Activated naive CD8-positive, alpha-beta T cell treated with anti-CD3 and anti-CD28 coated beads for 36 hours (primary cell): ENCODE measurements at places on chromosomes 5 and 9.

DNA sequence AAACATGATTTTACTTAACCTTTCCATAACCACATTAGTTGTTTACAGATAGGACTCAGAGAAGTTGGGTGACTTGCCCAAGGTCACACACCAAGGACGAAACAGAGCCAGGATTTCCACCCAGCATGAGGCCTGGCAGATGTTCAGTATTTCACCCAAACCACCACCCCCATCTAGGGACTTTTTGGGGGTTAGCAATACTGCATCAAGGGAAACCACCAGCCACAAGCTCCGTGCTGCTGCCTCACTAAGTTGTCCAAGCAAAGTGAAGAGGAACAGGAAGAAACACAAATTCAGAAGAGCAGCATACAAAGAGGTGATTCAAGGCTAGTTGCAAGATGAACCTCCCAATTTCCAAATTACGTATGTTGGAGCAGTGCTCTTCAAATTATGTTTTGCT is 219.6 kb upstream of the RORB start:
- DNase-seq = peak; percentile 21

DNA sequence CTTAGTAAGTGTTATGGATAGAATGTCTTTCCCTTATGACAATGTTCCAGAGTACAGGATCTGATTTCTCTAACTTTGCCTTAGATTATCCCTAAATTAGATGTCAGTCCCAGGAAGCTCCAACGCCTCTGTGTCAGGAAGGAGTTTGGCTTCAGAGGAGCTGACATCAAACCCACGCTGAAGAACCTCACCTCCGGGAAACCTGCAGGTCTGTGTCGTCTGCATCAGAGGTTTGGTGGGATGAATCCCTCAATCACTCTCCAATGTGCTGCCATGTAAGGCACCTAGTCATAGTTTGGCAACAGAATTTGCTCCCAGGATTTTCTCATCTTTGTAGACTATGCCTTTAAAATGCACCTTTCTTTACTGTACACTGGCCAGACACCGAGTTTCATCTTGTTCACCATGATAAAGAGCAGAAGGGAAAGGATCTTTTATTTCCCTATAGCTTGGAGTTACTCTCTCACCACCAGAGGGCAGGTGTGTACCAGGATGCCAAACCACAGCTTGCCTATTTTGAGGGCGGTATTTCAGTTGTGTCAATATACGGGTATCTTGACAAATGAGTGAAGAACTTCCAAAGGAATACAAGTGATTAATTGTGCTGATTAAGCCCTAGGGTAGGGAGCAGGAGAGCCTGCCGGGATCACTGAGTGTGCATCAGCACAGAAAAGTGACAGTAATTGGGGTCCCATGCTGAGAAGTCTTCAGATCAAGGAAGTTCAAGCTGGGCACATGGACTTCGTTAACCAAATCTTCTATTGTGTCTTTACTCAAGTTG is 23.4 kb downstream of the MINAR2 start:
- DNase-seq = peak; percentile 31

- no peak for DNase-seq
These were observed 1.8 kb downstream of the SGCD start for GRCh38 chr5:156328766-156329165.

- DNase-seq = no peak
These were observed 363.3 kb downstream of the KDM4C start for GRCh38 chr9:7121055-7121454.

DNA sequence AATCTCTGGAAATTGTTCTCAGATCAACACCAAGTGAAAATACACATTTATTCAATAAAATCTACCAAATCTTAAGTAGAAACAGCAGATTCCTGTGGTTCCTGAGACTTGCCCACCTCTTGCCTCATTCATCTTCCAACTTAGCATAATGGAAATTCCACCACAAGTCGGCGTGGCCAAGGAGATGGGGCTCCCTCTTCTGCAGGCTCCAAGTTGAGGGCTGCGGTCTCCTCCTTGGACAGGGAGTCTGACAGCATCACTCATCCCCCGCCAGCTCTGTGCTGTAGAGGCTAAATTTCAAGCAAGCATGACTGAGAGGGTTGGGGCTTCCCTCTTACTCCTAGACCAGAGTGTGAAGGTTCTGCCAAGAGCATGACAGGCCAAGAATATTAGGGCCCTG is 273.7 kb downstream of the DIRAS2 start:
- DNase-seq = no peak

- peak; percentile 92 for DNase-seq
These were observed 6.3 kb upstream of the GARIN3 start for GRCh38 chr5:157172403-157172802.

DNA sequence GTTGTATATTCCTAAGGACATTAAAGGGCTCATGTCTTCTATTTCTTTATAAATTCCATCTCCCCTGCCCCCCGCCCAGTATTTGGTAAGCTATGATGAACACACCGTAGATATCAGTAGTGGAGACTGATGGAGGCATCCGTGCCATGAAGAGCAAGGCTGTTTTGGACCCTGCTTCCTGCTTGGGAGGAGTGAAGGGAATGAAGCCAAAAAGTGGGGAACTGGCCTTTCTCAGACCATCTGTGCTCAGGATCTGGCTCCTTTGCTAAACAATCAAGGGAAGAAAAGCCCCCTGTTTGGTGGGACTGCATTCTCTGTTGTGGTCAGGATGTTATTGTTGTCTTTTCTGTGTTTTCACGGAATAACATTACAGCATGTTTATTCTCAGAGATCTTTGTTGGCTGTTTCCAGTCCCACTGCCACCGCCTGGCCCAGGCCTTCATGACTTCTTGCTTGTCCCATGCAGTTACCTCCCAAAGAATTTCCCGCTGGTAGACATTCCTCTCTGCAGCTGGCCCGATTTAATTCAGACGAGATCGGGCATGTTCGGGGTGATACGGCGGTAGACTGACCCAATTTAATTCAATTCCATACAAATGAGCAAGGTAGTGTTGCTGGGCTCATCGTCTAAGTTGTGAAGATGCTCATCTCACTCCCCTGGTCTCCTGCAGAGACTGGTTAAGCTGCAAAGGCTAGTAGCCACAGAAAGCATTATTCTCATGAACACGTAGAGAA is 31.4 kb upstream of the ANKH start:
- no peak for DNase-seq

DNA sequence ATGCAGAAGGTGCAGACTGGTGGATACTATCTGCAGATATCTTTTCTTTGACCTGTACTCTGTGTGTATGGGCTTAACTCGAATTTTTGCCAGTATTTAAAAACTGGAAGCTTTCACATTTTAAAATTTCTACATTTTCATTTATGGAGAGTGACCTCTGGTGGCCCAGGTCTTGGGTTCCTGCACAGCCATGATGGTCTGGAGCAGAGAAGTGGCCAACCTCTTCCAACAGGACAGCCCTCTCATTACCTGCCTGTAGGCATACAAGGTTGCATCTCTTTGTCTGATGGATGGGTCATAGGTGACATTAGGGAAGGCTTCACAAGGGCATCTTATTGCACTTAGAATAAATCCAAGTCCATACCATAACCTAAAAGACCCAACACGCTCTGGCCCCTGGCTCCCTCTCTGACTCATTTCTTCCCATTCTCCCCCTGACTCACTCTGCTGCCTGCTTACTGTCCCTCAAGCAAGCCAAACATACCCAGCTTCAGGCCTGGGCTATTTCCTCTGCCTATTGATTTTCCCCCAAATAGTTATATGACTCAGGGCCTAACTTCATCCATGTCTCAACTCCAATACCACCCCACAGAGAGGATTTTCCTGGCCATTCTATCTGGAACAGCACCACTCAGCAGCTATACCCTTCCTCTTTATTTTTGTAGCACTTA is 113.3 kb upstream of the SLC1A3 start:
- DNase-seq = no peak

- DNase-seq = peak; percentile 60
These were observed 26.2 kb downstream of the TCF7 start for GRCh38 chr5:134140530-134141201.
